Vagina (tissue), 2 donors: ENCODE measurements at places on chromosomes 6 and 20.
A peak's percentile ranks its signal among the peaks of the same experiment; 100 is the strongest.

DNA sequence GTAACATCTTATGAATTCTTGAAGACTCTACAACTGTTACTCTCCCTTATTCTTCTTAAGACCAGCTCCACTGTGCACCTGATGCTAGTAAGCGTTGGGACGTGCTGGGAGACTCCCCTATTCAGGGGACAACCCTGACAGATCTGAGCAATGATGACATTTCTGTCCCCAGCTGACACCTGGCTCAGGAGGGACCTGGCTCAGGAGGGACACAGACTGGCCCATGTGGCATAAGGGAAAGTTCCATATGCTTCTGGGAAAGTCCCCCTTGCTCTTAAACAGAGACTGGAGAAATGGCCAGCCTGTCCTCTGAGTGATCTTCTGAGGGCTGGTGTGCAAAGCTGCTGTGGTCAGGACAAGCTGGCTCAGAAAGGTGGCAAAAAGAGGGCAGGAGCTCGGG lies 10.0 kb upstream of the CD93 start:
- DNase-seq, result no peak

GRCh38 chr20:34011275-34011674 lies 17.6 kb downstream of the RALY start:
- DNase-seq, result no peak

DNA sequence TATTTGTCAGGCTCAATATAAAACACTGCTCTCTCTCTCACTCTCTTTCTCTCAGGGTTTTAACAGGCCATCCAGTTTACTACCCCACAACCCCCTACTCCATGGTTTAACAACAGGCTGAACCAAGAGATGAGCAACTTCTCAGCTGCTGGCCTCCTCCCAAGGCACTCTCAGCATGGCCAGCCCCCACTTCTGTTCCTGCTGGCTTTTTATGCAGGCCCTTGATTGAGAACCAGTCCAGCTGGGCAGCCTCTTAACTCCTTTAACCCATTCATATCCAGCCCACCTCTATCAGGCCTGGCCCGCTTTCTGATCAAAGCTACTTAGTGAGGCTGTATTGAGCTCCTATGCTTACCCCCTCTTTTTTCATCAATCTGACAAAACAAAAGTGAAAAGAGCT lies 346.8 kb upstream of the POU3F2 start:
- no peak for DNase-seq

- no peak for DNase-seq
Observed at GRCh38 chr20:37315452-37316110, 26.1 kb downstream of the MANBAL start.

DNA sequence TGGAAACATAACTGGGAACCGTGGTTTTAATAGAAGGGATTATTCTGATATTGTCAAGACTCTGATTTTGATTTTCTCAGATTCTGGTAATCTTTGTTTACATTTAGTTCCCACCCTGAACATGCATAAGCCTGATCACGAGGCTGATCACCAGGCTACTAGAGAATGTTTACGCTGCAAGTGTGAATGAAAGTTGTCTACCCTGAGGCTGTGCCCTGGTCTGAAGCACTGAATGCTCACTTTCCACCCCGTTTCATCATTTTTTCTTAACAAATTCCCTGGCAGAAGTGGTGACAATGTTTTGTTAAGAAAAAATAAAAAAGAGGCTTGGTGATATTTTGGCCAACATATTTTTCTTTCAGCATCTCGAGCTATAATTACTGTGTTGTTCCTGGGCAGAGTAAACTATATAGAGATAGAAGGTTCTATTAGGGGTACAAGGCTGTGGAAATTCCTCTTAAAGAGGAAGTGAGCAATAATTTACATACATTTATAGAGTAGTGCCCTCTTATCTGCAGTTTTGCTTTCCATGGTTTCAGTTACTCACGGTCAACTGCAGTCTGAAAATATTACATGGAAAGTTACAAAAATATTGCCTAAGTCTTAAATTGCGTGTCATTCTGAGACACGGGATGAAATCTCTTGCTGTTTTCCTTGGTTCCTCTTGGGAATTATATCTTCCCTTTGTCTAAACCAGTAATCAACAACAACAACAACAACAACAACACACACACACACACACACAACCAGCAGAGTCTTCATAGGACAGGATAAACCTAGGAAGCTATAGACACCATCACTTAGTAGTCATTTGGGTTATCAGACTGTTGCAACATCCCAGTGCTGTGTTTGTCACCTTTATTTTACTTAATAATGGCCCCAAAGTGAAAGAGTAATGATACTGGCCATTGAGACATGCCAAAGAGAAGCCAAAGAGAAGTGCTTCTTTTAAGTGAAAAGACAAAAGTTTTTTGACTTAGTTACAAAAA lies 566.6 kb upstream of the CITED2 start:
- DNase-seq, result no peak

DNA sequence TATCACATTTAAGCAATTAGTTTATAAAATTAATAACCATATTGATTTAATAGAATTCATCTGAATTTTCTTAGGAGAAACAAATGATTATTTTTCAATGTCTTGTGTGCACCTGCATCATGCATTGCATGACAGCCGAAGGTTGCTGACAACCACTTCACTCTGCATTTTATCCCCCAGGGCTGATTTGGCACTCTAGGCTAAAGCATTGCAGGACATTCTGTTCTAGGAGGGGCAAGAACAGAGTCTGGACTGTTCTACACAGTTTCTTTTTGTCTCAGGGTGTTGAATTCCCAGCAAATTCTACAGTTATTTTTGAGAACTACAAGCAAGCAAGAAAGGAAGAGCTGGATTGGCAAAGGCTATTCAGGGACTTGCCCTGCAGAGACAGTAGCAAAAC lies 570.4 kb upstream of the EYS start:
- DNase-seq, result no peak

GRCh38 chr20:58709703-58710039 lies 17.1 kb downstream of the NPEPL1 start:
- peak; percentile 79 for DNase-seq

GRCh38 chr20:3843490-3843889 lies 3.1 kb upstream of the MAVS start:
- DNase-seq, result no peak

DNA sequence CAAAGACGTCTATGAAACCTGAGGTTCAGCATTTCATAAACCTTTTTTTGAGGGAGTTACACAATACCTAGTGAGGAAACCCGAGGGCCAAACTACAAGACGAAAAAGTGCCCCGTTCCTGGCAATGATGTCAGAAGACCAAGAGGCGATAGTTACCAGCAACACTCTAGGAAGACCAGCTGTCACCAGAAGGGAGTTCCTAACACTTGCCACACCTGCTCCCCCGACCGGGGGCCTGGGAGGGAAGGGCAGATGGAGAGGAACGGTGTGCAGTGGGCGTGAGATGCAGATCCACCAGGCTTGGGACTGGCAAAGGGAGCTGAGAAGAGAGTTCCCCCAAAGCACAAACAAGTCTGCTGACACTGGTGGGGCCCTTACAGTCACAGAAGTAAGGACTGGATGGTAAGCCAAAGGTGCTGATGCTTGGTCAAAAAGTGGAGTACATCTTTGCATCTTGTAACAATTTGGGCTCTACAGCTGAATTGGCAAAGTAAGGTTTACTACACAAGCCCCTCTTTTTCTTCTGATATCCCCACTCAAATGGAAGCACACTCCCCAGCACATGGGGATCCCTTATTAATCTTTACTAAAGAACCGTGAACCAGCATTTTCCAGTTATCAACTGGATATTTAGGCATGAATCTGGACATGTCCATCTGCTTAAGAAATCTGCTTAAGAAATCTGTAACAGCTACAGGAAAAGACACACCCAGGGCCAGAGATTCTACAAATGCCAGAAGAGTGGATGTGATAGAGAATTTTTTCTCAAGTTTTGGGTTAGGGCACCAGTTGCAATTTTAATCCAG lies 38.5 kb downstream of the PANK2 start:
- no peak for DNase-seq
